ENCODE measurements at places on chromosomes 12 and 14. TPM values are rescaled to one million over a fixed set of nuclear protein-coding genes. Genes with fewer than 3 reads are reported as not detected.

GRCh38 chr14:21960636-21961035 is 287.0 kb upstream of the OR4E1 start:
- no peaks in the 10 kb centered on the region for H3K36me3 ChIP-seq
- no peak overlapping the region for H3K4me3 ChIP-seq
- H3K27ac ChIP-seq: no peak overlapping the region
- H3K4me1 ChIP-seq: no peaks in the 10 kb centered on the region

GRCh38 chr14:102671410-102671809 is 79.0 kb downstream of the RCOR1 start:
- no peaks in the 10 kb centered on the region for H3K27me3 ChIP-seq
- H3K36me3 ChIP-seq: no peaks in the 10 kb centered on the region
- H3K4me1 ChIP-seq: no peaks in the 10 kb centered on the region
- DNase-seq: no peak
- H3K27ac ChIP-seq: no peak overlapping the region

Gene KCNJ8
- total RNA-seq: 15.3 TPM

Gene SYNDIG1L
- total RNA-seq: 4.6 TPM

DNA sequence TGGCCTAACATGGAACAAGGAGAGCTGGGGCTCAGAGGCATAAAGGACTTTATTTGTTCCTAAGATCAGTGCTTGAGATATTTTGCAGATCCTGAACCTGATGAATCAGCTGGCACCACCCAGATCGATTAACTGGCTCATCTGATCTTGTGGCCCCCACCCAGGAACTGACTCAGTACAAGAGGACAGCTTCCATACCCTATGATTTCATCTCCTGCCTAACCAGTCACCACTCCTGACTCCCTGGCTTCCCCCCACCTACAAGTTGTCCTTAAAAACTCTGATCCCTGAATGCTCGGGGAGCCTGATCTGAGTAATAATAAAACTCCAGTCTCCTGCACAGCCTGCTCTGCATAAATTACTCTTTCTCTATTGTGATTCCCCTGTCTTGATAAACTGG is 5.1 kb downstream of the C12orf56 start:
- no peak overlapping the region for H3K4me3 ChIP-seq
- H3K27me3 ChIP-seq: peaks cover 9% of the 10 kb centered on the region
- DNase-seq: no peak
- no peaks in the 10 kb centered on the region for H3K36me3 ChIP-seq

- DNase-seq: no peak
- H3K27ac ChIP-seq: no peak overlapping the region
- no peaks in the 10 kb centered on the region for H3K27me3 ChIP-seq
- H3K36me3 ChIP-seq: no peaks in the 10 kb centered on the region
These were observed 47.7 kb upstream of the CPM start for GRCh38 chr12:68980476-68981212.
